ENCODE measurements at places on chromosomes 16 and 17. TPM values are rescaled to one million over a fixed set of nuclear protein-coding genes. Genes with fewer than 3 reads are reported as not detected.

Gene PLEKHG4
- polyA plus RNA-seq: 16.6 TPM

Gene OR1F1
- 0.31 TPM for polyA plus RNA-seq

Gene WSCD1
- polyA plus RNA-seq: 0.96 TPM

Gene KRTAP4-3
- not detected for polyA plus RNA-seq

Gene ACSM5
- not detected for polyA plus RNA-seq
